T-helper 17 cell (primary cell): ENCODE measurements at places on chromosomes 11 and 22. TPM values are rescaled to one million over a fixed set of nuclear protein-coding genes. Genes with fewer than 3 reads are reported as not detected.

- no peak for DNase-seq
Observed at GRCh38 chr11:40178470-40178869, 1281.0 kb downstream of the LRRC4C start.

DNA sequence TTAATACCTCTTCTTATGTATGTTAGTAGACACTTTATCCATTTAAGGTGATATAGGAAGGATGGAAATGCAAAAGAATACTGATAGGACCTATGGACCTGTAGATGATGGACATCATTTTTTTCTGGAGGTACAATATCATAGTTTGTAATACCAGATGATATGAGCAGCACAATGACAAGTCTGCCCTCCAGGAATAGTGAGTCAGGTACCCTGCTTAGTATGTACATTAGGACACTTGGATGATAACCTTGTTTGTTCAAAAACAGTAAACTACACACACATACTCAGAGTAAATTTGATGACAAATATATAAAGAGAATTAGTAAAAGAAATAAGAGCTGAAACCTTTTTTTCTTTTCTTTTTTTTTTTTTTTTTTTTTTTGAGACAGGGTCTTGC lies 58.7 kb upstream of the B3GNT6 start:
- DNase-seq, result no peak

DNA sequence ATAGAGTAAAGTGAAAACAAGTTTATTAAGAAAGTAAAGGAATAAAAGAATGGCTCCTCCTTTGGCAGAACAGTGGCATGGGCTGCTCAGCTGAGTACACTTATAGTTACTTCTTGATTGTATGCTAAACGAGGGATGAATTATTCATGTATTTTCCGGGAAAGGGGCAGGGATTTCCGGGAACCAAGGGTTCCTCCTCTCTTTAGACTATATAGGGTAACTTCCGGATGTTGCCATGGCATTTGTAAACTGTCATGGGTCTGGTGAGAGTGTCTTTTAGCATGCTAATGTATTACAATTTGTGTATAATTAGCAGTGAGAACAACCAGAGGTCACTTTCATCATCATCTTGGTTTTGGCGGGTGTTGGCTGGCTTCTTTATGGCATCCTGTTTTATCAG lies 23.5 kb upstream of the SPTY2D1 start:
- no peak for DNase-seq

DNA sequence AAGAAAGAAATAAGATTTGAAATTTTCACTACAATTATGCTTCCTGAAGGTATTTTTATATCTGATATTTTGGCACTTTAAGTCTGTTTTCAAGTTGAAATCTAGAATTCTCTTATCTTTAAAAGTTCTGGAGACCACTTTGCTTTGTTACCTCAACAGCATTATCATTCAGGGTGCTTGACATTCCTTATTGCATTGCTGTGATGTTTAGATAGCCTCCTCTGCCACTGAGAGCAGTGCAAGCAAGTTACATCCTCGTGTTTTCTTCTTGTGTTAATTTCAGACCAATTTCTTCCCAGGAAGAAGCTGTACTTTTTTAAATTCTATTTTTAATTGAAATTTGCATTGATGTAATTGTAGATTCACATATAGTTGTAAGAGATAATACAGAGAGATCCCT lies 333.9 kb upstream of the KIRREL3 start:
- DNase-seq, result no peak

GRCh38 chr11:11608783-11609232 lies 13.0 kb downstream of the GALNT18 start:
- no peak for DNase-seq

Gene DKK3
- 1.6 TPM for total RNA-seq
